Esophagus muscularis mucosa (tissue), 4 donors: ENCODE measurements at places on chromosomes 3 and 15.

DNA sequence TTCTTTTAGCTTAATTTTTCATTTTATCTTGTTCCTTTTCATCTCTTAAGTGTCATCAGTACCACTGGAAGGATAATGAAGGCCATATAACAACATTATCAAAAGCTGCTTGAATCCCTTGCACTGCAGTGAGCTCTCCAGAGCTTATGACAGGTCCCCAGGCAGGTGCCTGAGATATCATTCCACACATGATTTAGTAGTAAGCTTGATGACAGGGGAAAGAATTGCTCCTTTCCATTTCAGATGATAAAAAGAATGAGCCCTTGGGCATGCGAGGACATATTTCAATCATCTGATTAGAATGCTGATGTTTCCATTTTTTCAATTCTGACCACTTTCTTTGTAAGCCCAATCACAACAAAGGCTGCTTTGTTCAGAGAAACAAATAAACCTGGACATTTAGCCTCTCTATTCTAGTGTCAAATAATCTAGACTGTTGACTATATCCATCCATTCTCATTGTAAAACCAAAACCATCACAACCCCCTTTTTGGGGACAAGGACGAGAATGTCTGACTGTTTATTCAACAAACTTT lies 567.8 kb downstream of the IGSF11 start:
- no peak for DNase-seq

DNA sequence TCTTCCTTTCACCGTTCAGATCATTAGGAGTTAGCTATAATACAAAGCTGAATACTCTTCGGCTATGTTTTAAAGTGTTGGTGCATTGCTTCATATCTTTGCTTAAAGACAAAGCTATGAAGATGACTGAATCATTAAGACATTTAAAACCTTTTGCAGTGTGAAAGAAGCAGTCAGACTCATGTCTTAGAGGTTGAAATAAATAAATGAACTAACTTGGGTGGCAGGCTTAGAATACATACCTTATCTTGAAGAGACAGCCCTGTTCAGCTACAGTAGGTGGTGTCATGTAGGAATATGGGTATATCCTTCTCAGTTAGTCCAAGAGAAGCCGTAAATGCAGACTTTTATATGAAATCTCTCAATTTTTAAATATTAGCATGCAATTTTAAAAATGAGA lies 63.4 kb downstream of the OPA1 start:
- DNase-seq: no peak

DNA sequence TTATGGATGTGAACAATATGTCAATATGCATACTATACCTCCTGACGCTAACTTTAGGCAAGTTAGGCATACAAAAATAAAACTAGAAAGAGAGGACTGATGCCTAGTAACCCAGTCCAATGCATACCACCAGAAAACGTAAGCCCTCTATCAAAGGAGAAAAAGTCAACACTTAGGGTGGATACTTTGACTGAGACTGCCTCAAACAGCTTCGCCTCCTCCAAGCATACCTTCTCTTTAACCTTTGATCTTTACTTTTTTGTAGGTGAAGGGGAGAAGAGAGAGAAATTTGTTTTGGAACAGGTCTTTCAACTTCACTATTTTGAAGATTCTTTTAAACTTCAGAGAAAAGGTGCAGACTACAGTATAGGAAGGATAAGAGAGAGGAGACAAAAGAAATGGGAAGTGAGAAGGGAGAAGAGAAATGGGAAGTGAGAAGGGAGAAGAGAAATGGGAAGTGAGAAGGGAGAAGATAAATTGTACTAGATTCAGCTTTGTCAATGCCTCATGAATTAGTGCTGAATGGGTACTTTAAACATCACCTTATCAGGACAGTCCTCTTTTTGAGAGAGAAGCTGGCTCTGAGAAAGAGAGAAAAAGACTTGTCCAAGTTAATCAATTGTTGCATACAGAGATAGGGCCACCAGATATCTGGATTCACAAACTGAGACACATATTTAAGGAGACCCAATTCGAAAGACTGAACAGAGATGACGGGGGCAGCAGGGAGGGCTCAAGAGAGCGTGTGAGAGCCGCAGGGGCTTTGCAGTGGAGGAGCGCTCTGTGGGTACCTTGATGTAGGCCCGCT lies 1.0 kb downstream of the P3H2 start:
- DNase-seq: no peak

- no peak for DNase-seq
These were observed 33.9 kb upstream of the CDCP1 start for GRCh38 chr3:45180051-45180450.

GRCh38 chr3:188869628-188870027 lies 302.1 kb upstream of the TPRG1 start:
- no peak for DNase-seq

- DNase-seq: no peak
These were observed 12.4 kb downstream of the QRICH1 start for GRCh38 chr3:49081429-49081828.

DNA sequence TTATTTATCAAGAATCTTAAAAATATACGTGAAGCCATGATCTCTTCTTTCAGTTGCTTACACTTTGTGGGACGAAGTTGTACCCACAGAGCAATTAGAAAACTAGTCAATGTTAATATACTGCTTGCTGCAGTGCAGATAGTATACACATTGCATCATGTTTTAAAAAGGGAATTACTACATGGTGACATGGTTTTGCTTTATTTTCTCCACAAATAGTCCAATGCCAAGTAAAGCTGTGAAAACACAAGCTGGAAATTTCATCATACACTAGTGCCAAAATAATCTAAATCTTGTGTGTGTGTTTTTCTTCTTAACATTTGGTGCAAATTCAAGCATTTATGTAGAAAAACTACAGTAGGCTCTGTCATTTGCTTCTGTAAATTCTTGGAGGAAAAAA lies 233.0 kb downstream of the EPHA3 start:
- no peak for DNase-seq
